ENCODE measurements at places on chromosomes 3 and 15.

DNA sequence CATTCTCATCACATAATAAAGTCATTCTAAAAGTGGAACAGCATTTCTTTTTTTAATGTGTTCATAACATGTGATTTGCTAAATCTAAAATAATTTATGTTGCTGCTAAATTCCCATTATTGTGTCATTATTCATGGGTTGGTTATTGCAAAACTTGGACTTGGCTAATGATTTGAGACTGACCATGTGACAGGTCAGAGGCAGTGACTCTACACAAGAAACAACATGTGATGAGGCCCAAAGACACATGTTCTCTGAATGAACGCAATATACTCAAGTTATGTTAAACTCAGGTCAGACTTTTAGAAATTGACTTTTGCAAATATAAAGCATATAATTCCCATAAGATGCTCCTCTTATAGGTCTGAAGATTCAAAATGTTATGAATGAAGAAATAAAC lies 566.1 kb downstream of the TBL1XR1 start:
- no peak for DNase-seq

DNA sequence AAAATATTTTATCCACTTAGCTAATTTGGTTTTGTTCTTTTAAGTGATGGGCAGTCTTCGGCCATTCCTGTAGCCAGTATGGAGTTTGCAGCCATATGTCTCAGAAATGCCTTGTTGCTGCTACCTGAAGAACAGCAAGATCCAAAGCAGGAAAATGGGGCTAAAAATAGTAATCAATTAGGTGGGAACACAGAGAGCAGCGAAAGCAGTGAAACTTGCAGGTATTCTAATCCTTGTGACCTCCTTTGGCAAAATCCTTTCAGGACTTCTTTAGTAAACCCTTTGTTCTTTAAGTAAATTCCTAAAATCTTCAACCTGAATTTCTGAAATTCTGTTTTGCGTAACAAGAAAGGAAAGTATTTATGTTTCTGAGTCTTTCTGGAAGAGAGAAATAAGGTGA lies 49.8 kb downstream of the CNOT10 start:
- DNase-seq: no peak

DNA sequence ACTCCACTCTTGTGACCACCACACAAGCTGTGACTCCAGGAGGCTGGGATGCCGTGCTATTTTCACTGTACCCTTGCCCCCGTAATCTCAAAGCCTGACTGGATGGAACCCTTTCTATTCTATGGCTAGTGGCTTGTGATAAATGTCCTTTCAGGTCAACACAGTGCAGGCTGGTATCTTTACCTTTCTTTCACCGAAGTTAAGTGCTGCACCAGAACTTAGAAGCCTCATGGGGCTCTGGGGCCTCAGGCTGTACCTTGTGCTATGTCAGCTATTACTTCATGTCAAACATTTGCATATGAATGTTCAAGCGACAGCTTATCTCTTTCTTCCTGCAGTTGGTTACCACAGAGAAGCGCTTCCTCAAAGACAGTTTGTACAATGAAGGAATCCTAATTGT lies 66.8 kb downstream of the RPL39L start:
- no peak for DNase-seq

DNA sequence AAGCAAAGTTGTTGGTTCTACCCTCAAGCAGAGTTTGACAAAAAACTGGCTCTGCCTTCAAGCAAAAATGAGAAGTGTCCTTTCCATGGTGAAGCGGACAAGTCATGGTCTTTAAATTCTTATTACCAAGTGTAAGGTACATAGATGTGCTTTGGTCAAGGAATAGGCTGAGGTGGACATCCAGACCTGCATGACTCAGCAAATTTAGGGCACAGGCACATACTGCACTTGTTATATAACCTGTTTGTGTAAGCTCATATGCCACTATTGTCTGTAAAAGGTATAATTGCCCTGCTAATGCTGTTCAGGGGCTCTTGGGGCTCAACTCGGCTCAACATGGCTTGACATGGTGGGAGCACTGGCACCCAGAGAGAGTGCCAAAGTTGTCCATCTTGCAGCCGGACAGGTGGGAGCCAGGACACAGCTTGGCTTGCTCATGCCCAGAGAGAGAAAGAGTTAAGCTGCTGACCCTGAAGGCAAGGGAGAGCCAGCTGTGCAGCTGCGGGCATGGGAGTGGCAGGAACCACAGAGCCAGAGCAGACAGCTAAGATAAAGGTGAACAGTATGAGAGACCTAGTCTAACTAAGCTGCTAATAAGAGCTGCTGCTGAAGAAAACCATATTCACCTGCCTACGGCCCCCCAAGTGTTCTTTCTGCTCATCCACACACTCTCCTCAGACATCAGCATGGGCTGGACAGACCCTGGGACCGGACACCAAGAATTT lies 17.7 kb downstream of the MCCC1 start:
- no peak for DNase-seq

- DNase-seq: no peak
Observed at GRCh38 chr15:27341780-27342343, 370.9 kb downstream of the GABRG3 start.

- no peak for DNase-seq
Observed at GRCh38 chr3:128859630-128860029, 19.8 kb upstream of the ACAD9 start.

DNA sequence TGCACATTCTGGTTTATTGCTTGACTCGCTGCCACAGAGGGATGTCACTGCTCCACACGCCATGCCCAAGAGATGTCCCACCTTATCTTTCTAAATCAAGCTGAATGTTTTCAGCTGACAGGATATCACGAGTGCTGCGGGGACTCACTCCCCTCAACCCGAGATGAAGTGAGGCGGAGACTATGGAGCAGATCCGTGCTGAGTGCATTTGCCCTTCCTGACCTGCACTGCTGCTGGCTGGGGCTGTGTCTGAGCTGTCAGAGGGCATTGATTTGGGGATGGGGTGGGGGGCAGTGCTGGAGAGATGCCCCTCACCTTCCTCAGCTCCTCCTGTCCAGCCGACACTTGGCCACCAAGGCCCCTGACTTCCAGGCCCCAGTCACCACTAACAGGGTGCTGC lies 40.5 kb upstream of the CSPG4 start:
- DNase-seq: no peak

DNA sequence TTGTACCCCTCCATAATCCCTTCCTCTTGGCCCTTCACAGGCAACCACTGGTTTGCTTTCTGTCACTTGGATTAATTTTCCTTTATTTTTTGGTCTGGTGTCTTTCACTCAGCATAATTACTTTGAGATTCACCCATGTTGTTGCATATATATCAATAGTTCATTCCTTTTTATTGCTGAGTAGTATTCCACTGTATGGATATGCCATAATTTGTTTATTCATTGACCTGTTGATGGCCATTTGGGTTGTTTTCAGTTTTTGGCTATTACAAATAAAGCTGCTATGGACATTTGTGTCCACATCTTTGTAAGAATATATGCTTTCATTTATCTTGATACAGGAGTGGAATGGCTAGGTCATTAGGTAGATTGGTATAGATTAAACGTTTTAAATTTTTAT lies 5.9 kb upstream of the ZNF621 start:
- DNase-seq: no peak

DNA sequence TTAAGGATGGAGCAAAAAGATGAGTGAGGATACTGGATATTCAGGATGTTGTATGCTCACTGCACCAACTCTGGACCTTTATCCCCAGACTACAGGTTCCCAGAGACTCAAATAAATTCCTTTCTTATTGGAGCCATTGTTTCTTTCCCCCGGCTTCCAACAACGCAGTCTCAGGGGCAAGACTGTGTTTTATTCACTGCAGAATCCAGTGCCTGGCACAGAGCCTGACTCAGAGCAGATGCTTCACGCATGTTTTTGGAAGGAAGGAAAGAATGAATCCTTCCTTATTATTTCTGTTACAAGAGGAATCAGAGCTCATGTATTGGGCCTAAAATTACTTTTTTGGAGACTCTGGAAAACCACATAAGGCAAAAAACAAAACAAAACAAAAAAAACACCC lies 96.0 kb upstream of the VGLL4 start:
- DNase-seq: no peak

GRCh38 chr15:41507820-41508290 lies 5.8 kb downstream of the LTK start:
- no peak for DNase-seq

DNA sequence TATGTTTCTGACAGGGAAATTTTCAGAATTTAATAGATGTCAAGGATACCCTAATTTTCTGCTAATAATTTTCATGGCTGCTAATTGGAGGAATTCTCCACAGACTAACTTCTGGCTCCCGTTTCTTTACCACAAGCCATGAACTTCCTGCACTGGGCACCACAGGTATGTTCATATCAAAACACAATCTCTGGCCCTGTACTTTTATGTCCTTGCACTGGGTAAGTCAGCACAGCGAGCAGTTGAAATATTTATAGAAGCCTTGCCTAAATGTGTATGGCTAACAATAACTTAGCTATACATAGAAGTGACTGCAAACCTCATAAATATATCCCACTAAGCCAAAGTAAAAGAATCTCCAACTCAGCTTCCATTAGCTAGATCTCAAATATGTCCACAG lies 246.9 kb downstream of the ZIC1 start:
- DNase-seq: no peak

GRCh38 chr3:8504611-8504973 lies 3.0 kb downstream of the LMCD1 start:
- DNase-seq: no peak

GRCh38 chr3:152205097-152205593 lies 63.6 kb upstream of the MBNL1 start:
- no peak for DNase-seq

DNA sequence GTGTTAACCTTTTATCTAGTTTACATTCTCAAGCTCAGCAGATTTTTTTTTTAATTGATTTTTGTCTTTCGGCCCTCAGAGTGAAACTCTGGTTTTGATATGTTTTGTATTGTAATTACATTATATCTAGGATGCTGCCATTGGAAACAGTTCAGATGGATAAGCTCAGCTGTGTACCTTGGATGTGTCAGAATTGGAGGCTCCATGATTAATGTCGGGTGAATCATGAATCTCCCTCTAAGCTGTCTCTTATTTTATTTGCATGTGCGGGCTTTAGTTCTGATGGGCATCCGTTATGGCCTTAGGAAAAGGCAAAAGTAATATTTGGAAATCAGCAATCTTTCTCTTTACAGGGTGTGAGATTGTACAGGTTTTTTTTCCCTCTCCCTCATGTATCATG lies 4.2 kb downstream of the PTPRG start:
- DNase-seq: no peak

DNA sequence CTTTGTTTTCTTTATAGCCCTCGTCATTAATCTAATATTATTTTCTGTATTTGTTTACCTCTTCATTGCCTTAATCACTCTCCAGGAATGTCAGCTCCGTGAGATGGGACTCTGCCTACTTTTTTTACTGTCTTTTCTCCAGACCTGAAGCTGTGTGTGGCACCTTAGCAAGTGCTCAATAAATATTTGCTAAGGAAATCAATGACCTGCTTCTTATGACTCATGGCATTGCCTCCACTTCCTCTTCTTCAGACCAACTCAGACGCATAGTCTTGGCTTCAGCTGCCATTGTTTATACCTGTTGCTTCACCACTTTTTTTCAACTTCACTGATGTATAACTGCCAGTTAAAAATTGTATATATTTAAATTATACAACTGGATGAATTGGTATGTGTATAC lies 218.5 kb upstream of the CMC1 start:
- DNase-seq: no peak

- DNase-seq: no peak
Observed at GRCh38 chr3:24136624-24137310, 191.7 kb downstream of the NR1D2 start.

GRCh38 chr3:13088028-13089006 lies 15.1 kb upstream of the IQSEC1 start:
- DNase-seq: no peak

GRCh38 chr3:42263354-42264346 lies 2.3 kb downstream of the CCK start:
- DNase-seq: no peak

GRCh38 chr15:88012233-88012632 lies 244.3 kb downstream of the NTRK3 start:
- DNase-seq: no peak

DNA sequence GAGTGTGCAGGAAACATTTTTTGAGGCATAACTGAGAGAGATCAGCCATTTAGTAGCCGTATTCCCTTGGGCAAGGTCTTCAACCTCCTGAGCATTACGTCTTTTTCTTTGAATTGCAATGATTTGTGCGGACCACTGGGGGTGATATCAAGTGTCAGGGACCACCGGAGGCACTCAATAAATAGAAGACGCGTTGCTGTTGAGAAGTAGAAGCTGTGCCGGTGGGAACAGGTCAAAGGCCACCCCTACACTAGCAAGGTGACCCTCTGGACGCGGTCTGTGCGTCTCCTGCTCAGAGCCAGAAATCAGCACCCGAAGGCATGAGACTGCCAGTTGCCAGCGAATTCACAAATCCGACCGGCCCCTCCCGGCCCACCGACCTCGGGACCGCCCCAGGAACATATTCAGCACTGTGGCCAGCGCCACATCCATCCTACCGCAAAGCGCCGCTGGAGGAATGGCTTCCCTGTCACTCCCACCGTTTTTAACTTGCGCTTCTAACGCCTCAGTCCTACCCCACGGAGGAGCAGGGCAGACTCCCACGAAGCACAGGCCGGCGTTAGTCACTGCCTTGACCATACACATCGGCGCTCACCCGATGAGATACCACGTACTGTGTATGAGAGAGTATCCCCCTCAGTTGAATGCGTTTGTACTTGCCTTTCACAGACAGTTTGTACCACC lies 1.4 kb upstream of the GHSR start:
- no peak for DNase-seq

- no peak for DNase-seq
Observed at GRCh38 chr3:123421353-123422174, 27.3 kb downstream of the ADCY5 start.

DNA sequence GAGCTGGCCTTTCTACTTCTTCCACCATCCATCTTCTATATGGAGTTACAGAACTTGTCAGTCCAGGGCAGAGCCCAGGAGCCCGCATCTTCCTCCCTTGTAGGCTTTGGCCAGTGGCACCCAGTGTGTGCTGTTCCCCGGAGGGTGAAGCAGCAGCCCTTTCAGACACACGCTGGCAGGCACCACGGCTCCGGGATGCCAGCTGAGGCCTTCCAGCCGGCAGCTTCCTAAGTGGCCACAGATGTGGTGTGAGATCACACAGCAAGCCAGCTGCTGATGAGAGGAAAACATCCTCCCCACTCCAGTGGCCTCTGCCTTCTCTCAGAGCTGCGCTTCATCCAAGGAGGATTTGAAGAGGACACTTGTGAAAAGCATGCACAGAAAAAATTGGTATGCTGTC lies 24.1 kb downstream of the CRABP1 start:
- DNase-seq: no peak

DNA sequence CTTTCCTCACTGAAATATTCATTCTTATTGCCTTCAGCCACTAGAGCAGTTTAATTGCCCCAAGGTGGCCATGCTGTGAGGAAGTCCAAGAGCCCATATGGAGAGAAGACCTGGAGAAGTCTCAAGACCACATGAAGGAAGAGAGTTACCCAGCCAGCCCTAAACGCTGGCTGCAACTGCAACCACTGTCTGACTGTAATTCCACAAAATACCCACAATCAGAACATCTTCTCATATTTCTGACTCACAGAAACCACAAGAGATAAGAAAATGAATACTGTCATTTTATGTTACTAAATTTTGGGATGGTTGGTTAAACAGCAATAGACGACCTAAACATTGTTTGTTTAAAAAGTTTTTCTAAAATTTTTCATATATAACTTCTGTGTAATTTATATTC lies 14.7 kb upstream of the SST start:
- DNase-seq: no peak

- no peak for DNase-seq
Observed at GRCh38 chr15:78453447-78453846, 15.4 kb downstream of the IREB2 start.

GRCh38 chr15:52039925-52040781 lies 21.1 kb downstream of the MAPK6 start:
- DNase-seq: no peak

All from cardiac septum (tissue), 1 donor.